ENCODE measurements at places on chromosomes 5 and 9.

DNA sequence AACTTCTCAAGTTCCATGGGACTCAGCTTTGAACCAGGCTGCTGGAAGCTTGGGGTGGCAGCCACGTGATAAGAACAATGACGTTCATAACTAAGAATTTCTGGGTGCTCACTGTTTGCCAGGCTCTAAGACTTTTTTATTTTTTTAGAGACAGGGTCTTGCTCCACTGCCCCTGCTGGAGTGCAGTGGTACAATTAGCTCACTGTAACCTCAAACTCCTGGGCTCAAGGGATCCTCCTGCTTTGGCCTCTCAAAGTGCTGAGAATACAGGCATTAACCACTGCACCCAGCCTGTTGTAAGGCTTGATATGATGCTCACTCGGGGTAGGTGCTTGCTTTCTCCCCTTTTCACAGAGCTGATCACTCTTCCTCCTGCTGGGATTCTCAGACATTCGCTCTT lies 38.7 kb downstream of the PTPN3 start:
- no peak for DNase-seq

DNA sequence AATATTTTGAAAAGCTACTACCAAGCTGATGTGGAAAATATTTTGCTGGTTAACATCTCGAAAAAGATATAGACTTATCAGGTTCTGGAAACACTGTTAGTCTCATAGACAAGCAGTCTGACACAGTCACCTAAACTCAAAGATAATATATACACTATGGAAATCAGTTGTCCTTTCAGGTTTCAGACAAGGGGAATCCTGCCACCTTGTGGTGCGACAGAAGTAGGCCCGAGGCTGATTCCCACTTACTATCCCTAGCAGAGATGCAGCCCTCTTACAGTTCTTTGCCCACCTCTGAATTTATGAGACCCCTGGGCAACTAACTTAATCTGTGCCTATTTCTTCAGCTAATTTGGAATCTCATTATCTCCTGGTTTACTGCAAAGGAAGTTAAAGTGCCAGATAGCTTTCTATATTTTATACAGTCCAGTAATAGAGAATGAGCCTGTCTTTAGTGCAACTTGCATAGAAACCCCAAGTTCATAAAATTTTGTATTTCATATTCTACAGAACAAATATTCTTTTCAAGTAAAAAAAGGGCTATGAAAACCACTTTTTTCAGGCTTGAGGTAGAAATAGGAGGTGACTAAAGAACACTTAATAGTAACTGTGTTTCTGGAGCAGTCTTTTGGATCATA lies 16.9 kb downstream of the RAD1 start:
- DNase-seq = peak; percentile 84

DNA sequence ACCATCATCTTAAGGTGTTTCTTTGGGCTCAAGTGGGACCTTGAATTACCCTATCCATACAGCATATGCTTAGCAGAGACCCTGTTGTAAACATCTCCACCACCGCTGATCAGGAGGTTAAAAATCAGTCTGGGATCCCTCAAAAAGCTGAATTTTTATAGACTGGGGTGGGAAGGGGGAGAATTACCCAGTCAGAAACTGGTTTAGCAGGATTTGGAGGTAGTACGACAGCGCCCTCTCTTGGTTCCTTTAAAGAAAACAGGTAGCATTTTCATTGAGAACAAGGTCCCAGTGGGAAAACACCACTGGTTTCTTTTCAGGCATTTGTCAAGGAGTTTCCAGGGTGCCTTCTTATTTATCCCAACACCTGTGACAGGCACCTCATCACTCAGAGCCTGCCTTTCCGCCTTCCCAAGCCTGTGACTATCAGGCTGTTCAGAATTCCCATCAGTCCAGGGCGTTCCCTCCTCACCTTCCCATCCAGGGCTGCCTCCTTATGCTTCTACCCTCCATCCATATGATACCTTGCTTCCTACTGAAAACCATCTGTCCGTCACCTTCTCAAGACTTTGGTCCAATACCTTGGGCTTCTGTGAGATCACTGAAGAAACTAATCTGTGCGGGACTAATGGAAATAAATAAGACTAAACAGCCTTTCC lies 203.8 kb upstream of the RAI14 start:
- peak; percentile 84 for DNase-seq

- DNase-seq = peak; percentile 68
Measured at GRCh38 chr9:127520941-127521918, 69.9 kb downstream of the LRSAM1 start.

DNA sequence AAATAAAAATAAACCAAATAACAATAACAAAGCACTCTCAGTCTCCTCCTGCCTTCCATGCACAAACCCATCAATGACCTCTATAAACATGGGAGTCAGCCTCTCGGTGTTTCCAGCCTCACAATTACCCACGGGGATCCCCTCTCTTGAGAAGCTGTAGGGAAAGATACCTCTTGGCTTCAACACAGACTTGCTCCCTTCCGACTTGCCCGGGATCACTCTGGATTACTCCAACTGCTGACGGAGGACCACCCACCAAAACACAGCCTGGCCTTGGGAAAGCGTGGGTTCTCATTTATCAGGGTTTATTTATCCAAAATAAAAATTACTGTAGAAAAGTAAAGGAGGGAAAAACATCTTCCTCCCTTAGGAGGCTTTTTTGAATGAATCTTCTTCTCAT lies 11.5 kb upstream of the NKX2-5 start:
- DNase-seq = no peak

- DNase-seq = no peak
Measured at GRCh38 chr5:119168401-119168800, 97.5 kb downstream of the DMXL1 start.

DNA sequence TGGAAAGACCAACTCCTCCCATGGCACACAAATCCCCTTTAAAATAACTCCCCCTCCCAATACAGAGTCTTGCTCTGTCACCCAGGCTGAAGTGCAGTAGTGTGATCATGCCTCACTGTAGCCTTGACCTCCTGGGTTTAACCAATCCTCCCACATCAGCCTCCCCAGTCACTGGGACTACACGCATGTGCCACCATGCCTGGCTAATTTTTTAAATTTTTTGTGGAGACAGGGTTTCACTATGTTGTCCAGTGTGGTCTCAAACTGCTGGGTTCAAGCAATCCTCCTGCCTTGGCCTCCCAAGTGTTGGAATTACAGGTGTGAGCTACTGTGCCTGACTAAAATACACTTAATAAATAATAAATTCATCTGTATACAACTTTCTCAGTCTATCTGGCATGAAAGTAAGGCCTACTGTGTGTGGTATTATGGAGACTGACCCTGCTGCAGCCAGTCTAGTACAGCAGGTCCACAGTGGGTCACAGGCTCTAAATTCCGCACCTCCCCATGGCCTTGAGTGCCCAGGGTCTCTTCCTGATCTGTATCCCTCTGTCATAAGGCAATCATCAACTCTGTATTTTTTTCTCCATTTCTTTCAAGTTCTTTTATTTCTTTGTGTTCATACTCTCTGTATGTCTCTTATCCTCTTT lies 169.4 kb downstream of the MAPKAP1 start:
- no peak for DNase-seq

DNA sequence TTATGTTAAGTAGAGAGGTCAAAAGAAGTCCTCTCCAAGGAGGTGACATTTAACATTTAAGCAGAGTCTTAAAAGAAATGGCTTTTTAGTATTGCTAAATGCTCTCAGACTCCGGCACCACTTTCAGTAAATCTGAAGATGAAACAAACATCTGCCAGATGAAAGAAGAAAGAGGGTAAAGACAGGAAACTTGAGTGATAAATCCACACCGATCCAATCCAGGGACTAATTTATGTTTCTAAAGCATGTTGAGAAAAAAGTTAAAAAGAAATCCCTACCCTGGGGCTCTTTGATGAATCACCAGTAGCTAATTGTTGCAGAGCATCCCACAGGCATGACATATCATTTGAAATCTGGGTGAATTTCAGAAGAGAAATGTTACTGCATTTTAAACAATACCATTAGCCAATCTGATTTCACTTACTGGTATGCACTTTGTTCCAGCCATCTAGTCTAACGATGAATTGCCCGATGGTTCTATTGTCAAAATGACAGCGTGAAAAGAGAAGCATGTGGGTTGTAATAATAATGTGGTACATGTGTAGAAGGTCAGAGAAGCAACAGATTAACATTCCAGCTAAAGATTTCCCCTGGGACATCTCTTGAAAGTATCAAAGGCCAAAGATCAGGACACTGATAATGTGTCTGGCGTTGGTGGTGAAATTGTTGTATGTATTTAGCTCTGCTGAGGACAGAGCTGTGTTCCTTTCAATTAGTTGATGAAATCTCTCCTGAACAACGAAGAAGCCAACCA lies 485.7 kb downstream of the CSNK1G3 start:
- DNase-seq = no peak

DNA sequence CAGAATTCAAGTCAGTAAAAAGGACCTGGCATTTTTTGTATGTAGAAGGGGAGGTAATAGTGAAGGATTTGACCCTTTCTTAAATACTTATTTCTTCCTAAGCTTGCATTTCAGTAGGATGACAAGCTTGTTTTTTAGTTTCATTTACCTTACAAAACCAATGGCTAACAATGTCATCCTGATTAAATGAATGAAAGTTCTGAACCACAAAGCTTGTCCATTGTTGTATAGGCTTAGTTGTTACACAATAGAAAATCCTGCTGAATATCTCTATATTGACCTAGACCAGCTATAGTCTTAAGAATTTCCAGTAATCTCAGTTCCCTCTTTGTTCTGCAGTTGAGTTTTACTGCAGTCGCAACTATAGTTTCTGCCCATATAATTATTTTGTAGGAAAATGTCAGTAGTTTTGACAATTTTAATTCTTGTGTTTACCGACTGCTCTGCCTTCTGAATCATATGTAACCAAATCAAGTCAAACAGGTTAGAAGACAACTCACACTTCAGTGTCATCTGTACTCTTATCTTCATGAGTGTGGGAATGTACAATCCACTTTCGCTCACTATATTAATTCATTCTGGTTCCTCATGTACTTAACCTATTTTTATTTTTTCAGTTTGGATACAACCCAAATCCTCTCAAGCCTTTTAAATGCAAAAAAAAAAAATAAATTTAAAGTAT lies 195.7 kb downstream of the CD180 start:
- DNase-seq = no peak

Data from GM23338 (cell line).